ENCODE measurements at places on chromosomes 3 and 15.

DNA sequence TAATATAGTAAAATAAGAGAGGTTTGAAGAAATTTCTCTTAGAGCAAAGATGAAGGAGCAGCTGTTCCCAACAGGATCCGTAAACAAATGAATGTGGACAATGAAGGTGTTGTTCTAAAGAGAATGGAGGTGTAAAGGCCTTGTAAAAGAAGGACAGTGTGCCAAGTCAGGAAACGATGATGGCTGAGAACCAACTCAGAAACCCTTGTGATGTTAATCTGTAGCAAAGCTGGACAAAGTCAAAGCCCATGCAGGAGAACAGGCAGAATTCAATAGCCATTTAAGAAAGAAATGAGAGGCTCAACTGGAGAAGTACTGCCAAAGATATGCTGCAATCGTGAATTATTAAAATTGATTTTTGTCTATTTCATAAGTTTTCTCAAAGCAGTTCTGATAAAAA is 192.2 kb downstream of the MBNL1 start:
- no peak for ATAC-seq

- peak; percentile 57 for ATAC-seq
Observed at GRCh38 chr15:70714565-70714964, 48.8 kb downstream of the UACA start.

GRCh38 chr3:177694951-177695350 is 497.7 kb upstream of the TBL1XR1 start:
- no peak for ATAC-seq

GRCh38 chr15:100174904-100175275 is 166.9 kb downstream of the ADAMTS17 start:
- ATAC-seq, result no peak

DNA sequence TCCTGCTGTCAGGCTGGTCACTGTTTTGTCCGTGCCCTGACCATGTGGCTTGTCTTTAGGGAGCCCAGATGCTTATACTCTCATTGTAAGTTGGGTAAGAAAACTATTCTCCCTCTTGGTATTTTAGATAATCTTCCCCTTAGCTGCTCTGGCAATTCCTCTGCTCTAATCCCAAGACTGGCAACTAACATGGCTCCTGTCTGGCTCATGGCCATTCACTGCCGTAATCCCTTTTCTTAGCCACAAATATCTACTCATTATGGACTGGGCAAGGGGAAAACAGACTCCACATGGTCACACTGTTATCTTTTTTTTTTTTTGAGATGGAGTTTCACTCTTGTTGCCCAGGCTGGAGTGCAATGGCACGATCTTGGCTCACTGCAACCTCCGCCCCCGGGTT is 38.8 kb downstream of the TYRO3 start:
- ATAC-seq, result no peak

- ATAC-seq, result no peak
Observed at GRCh38 chr3:191066669-191067068, 132.4 kb upstream of the OSTN start.

DNA sequence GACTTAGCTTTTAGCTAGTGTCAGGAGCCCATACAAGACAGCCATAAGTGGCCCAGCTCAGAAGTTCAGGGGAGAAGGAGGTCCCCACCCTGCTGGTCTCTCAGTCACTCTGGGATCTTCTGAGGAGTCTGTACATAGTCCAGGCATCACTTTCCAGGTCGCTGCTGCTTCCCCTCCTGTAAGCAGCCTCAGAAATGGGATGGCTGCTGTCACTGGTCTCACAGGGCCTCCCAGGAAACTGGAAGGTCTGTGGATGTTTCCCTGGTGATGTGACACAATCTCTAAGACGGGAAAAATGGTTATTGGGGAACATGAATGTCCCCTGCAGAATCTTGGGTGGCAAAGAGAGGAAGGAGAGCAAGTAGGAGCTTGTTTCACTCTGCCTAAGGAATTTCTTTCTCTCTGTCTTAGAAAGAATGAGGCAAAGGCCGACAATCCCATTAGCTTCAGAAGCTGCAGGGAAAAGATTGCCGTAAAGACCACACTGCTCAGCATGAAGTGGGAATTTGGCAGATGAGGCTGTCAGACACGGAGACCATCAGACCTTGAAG is 43.2 kb upstream of the TNFAIP8L3 start:
- ATAC-seq, result no peak

DNA sequence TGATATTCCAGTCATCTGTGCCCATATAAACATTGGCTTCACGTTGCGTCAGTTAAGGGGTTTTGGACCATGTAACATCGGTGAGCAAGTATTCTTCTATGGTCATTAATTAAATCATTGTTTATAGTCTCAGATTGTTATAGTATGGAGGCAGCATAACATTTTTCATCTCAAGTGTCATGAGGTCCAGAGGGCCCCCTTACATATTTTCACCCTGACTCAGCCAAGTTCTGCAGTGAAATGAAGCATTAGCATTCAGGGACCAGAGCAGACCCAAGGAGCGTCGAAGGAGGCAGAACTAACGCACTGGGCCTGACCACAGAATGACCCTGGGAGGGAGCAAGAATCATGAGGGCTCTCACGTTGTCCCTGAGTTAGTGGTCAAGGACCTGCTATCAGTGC is 171.5 kb downstream of the LRTM1 start:
- ATAC-seq, result peak; percentile 93

DNA sequence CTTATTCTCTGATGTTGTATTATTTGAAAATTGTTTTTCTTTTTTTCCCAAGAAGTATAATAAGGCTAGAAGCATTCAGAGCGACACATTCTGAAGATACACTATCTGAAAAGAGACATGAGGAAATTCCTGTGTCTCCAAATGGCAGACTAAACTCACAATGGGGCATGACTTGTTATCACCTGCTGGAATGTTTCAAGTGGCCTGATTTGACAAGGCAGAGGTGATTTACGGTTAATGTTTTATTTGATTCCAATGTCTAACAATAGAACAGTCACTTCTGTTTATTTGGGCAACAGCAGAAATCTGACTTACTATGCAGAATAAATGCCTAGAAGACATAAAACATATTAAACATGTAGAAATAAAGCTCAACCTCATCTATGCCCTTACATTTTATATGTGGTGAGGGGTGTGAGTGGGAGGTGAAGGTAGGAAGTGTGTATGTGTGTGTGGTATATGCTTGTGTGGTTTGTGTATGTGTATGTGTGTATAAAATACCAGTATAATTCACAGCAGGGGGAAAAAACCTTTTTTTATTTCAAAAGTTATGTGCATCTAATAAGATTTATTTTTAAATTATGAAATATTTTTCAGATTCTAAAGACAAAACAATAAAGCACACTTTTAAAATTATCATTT is 1051.7 kb downstream of the ROBO2 start:
- ATAC-seq, result no peak

GRCh38 chr3:121483290-121483689 is 62.5 kb downstream of the POLQ start:
- ATAC-seq, result no peak

- ATAC-seq, result no peak
Observed at GRCh38 chr3:15097891-15098290, 1.1 kb downstream of the RBSN start.

GRCh38 chr3:197742787-197743186 is 6.1 kb upstream of the RUBCN start:
- ATAC-seq, result no peak

DNA sequence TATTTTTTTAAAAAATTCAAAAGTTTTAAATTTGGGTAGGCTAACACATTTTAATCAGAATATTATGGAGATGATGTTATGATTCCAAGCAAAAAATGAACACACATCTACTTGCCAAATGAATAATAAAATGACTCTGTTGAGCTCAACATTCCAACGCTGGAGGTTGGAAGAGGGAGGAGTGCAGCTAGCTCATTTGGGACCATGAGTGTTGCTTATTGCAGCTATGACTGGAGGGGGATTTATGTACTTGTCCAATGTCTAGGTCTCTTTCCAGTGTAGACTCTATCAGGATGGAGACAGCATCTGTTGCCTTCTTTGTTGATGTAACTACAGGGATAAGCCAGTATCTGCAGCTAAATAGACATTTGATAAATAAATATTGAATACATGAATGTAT is 310.6 kb downstream of the CACNA2D3 start:
- ATAC-seq, result no peak

DNA sequence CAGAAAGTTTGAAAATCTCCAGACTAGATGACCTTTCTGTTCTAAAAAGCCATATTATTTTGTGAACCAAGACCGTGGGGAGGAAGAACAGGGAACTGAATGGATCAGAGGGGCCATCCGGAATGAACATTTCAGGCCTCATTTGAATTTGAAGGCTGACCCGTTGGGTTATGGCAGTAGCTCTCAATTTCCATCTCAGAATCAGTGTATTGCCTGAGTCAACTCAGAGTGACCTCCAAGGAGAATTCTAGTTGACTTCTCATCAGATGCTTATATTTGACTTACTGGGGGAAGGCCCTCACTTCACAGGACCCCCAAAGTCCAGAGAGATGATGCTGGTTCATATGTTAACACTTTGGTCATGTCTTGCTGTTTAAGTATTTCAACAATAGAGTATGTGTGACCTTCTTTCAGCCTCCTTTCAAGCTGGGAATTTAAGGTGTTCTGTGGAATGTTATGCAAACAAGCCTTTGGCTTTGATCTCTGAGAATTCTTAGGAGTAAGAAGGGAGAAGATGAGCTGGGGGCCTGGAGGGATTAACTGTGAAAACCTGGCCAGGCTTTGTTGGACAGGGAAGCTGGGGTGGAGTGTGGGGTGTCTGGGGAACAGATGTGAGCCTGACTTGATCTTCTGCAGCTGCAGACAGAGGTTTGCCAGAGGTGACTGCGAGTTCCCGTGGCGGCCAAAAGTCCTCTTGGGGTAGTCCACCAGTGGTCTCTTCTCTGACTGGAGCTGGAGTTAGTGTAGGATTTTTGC is 111.2 kb upstream of the RGMA start:
- ATAC-seq, result peak; percentile 72

- ATAC-seq, result no peak
Observed at GRCh38 chr15:100994597-100995446, 75.7 kb downstream of the LRRK1 start.

GRCh38 chr3:159234306-159234705 is 432.5 kb downstream of the MFSD1 start:
- peak; percentile 19 for ATAC-seq

GRCh38 chr15:55800216-55800615 is 57.3 kb upstream of the PRTG start:
- no peak for ATAC-seq

DNA sequence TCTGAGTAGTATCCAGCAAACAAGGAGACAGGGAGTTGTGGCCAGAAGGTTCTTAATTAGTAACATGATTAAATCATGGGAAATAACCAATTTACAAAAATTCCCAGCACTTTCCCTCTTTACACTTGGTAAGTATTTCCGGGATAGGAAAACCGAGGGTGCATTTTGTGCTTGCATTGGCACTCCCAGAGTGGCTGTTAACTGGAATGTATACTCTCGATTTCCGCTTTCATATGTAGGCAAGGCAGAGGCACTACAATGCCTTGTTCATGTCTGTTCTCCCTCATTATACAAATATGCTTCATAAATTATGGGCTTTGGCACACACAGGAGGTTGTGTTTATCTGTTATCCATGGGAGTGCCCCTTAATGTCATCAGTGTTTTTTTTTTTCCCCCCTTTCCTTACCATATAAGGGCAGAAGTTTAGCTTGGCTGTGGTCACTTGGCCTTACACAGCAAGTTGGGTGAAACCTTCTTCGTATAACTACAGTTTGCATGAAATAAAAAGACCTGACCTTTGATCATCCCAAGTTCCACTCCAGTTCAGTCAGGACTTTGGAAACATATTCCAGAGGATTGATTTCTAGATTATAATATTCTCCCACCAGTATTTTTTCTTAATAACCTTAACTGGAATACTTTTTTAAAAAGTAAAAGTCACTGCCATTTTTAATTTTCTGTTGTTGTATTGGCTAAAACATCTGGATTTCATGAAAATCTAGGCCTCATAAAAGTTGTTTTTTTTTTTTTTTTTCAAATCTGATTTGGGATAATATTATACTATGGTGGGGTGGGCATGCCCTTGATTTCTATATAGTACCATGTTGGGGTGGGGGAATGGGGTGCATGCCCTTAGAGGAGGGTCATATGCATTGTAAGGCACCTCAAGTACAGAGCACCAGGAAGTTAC is 8.9 kb downstream of the TPM1 start:
- no peak for ATAC-seq

DNA sequence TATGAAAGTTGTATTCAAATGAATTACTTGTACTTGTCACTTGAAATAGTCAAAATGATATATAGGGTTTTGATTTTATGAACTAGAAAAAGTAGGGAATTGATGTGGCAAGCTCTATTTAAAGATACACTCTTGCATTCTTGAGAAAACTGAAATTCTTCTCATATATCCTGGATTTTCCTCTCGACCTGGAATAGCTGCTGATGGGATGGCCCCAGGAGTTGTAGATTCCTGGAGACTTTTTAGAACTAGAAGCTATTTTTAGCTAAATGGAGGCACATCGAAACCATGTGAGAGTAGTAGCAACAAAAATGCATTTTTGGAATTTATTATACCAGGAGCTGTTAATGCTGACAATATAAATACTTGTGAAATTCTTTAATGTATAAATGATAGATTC is 125.9 kb downstream of the LEKR1 start:
- ATAC-seq, result no peak

GRCh38 chr15:78492872-78493271 is 14.5 kb upstream of the HYKK start:
- ATAC-seq, result no peak

GRCh38 chr15:62164396-62165103 is 535 bp downstream of the C2CD4B start:
- peak; percentile 73 for ATAC-seq

- no peak for ATAC-seq
Observed at GRCh38 chr3:111943533-111943932, 35.3 kb upstream of the ABHD10 start.

DNA sequence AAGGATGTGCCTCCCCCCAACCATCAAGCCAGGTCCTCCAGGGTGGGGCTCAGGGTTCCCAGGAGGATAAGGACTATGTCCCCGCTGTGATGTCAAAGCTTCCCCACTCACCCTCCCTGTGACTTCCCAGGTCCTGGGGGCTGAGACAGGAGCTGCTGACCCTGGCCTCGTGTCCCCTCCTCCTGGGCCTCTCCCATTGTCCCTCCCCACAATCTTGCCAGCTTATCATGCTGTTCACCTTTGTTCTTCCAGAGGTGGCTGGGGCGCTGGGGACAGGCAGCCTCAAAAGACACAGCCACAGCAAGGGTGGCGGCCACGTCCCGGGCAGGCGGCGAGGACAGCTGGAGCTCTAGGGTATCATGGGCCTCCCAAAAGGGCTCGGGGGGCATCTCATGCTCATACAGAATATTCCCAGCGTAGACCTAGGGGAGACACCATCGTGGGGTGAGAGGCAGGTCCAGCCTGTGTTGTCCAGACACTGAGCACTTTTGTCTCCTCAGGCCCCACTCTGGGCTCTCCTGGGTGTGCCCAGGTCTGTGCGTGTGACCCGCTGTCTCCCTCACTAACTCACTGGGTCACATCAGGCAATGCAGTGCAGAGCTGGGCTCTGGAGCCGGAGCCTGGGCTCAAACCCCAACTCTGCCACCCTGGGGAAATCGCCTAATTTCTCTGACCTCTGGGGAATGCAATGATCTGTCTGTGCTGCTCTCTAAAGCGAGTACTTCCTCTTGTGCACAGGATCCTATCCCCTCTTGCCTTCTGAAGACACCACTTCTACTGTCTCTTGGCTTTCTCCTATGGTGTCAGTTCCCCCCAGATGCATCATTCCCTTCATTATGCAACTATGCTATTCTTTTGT is 30.0 kb downstream of the SNX33 start:
- ATAC-seq, result no peak

GRCh38 chr3:122003112-122003511 is 18.9 kb downstream of the ILDR1 start:
- no peak for ATAC-seq
